Stimulated activated CD4-positive, alpha-beta T cell treated with anti-CD3 and anti-CD28 coated beads, Interleukin-1b, Interleukin-23, amount 100 ng/mL, for 48 hours (primary cell): ENCODE measurements at places on chromosomes 1 and 21.

GRCh38 chr1:39675220-39675619, 3.3 kb upstream of the NT5C1A start:
- no peak for DNase-seq

DNA sequence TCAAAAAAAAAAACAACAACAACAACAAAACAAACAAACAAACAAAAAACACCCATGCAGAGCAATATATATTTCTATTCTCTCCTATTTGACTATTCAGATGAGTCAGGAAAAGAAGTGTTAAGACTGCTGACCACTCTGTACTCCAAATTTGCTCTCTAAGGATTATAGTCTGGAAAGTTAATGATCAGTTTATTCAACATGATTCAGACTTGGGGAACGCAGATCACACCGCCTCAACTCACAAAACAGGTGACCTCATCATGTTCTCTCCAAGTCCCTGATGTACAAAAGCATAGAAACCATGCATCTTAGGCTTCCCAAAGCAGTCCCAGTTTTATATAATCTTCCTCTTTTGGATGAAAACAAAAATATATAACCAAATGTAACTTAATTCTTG, 51.9 kb upstream of the PRRC2C start:
- no peak for DNase-seq

GRCh38 chr1:219123036-219123435, 50.6 kb upstream of the LYPLAL1 start:
- DNase-seq, result no peak

- no peak for DNase-seq
These were observed 360.8 kb downstream of the GPATCH2 start for GRCh38 chr1:217270101-217270500.

- DNase-seq, result no peak
These were observed 328 bp downstream of the MYCL start for GRCh38 chr1:39901464-39901713.

GRCh38 chr1:235160383-235160956, 580 bp downstream of the RBM34 start:
- DNase-seq, result no peak

DNA sequence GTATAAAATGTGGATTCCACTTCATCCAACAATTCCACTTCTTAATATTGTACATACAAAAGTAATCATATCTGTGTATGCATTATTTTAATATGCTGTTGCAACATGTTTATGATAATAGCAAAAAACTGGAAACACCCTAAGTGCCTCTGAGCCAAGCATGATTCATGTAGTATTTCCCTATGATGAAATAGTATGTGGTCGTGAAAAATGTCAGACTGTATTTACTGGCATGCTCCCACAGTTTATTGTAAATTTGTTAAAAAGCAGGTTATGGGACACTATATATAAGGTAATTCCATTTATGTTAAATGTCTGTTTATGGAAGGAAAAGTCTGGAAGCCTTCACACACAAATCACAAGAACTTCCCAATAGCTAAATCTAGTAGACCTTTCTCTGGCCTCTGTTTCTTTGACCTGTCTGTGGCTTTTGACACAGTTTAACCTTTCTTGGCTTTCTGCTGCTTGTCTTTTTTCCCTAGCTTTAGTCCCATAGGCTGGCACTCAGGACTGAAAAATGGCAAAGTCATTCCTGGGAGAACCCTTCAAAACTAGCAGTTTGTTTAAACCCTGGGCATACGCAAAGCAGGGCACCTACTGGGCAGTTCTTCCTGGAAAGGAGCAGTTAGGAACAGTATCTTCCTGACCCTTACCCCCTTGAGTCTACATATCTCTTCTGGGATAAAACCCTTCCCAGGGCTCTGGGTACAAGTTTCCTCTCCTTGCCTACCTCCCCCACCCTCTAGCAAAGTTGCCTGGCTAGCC, 65.4 kb upstream of the ARTN start:
- DNase-seq, result no peak

GRCh38 chr21:44579056-44579832, 1.2 kb downstream of the KRTAP10-5 start:
- no peak for DNase-seq

GRCh38 chr1:47953661-47954060, 43.5 kb downstream of the TRABD2B start:
- no peak for DNase-seq

DNA sequence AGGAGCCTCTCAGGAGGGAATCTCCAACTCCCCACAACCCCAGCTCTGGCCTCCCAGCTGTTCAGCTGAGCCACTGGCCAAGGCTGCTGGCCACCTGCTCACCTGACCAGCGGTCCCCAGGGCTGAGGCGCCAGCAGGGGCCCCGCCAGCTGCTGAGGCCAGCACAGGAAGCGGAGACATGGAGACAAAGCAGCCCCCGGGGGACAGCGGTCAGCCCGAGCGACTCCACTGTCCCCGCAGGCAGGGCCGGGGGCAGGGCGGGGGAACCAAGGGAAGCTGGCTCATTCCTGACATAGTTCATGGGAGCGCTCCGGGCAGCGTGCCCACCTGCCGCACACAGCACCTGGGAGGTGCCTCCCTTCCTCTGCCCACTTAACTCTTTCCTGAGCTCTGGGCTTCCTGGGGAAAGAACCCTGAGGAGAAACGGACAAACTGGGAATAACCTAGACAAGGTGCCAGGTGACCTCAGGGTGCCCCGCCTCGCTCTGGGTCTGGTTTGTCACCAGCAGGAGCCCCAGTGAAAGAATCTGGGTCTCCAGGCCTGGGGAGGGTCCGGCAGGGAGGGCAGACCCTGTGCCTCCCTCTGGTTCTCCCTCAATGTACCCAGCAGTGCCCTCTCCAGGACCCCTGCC, 10.7 kb downstream of the EPHA2 start:
- no peak for DNase-seq

DNA sequence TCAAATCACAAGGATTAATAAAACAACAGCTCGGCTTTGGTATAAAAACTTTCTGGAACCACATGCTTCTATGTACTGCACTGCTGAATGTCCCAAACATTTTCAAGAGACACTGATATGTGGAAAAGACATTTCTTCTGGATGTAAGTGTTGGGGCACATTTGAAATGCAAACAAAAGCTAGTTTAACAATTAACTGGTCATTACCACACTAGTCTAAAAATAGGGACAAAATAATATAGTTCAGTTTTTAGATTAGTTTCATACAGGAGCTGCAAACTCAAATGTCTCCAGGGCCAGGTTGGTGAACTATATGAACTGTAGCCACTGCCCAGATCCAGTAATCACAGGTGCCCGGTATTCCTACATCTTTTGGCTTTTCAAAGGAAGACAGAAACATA, 3.2 kb downstream of the IL23R start:
- DNase-seq, result no peak

GRCh38 chr1:7621334-7622219, 149.5 kb upstream of the VAMP3 start:
- DNase-seq, result no peak

DNA sequence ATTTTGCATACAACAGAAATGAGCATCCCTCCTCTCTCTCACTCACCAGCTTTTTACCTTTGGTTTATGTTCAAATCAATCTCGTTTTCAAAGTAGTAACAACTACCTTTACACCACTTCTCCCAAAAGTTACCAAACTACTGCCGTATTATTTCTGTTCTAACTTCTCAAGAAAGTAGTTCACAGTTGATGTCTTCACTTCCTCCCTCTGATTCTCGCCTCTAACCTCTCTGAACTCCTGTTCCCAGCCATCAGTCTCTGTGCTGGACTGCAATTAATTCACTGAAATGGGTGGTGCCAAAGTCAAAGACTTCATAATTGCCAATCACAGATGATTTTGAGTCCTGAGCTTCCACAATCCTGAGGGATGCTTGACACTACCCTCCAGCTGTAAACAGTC, 54.0 kb downstream of the ZNF281 start:
- no peak for DNase-seq
